ENCODE measurements at places on chromosomes 6 and 20.

DNA sequence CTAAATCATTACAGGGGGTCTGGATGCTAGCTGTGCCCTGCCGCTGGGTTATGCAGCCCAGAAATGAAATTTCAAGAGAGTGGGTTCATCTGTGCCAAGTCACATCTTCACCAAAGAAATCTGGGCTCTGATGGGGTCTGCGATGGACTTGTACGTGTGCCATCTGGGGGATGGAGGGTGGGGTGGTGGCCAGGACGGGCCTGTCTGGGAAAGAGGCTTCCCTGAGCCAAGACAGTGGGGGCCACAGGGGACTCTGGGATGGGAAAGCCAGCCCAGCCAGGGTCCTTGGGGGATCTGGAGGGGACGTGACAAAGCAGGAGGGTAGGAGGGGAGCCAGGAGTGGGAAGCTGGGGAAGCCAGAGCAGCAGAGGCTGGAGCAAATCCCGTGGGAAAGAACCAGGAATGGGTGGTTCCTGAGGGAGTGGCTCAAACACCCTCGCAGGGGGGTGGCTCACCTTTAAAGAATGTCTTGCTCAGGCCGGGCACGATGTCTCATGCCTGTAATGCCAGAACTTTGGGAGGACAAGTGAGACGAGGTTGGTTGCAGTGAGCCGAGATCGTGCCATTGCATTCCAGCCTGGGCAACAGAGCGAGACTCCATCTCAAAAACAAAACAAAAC lies 36.3 kb upstream of the SULF2 start:
- no peak for DNase-seq

DNA sequence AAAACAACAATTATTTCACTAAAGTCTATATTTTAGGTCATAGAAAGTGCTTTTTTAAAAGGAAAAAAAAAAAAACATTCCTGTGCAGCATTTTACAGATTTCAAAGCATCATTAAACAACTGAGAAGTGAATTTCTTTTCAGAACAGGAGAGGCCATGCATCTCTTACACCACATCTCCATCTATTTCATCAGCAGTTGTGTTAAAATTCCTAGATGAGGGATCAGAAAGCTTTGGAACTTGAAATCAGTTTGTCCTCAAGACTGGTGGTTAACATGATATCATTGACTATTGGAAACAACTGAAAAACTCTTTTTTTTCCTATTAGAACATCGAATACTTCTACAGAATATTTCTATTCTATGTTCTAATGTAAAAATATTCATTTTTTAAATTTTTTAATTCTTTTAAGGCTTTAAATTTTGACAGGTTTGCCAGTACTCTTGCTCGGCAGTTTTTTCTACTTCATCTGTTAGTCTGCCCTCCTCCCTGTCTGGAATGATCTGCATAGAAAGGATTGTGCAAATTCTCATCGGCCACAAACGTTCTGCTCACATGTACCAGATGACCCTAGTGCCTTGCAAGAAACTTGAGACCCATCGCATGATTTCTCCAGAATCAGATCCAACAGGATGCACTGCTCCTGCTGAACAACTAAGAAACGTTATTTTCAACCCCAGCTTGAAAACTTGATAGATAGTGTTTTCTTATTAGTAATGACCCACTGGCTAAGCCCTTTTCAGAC lies 411.0 kb upstream of the AGPAT4 start:
- DNase-seq = no peak

GRCh38 chr20:62662422-62662821 lies 20.1 kb downstream of the SLCO4A1 start:
- no peak for DNase-seq

DNA sequence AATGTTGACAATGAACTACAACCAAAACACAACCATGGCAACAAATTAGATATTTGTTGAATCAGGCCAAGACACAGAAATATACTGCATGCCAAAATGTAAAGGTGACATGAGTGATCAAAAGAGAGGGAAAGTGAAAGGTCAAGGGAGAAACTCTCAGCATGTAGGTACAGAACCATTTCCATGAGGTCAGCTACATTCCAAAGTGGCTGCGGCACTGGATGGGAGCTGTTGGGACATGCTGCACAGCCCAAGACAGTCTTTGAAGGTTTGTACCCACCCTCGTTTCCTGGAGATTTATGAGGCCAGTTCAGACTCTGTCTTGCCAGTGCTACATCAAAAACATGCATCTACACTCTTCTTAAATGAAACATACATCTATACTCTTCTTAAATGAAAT lies 579.9 kb downstream of the BMP2 start:
- no peak for DNase-seq

GRCh38 chr6:43127877-43128276 lies 43.2 kb upstream of the SRF start:
- no peak for DNase-seq

GRCh38 chr20:16279320-16279719 lies 293.9 kb downstream of the KIF16B start:
- no peak for DNase-seq

Data from esophagus squamous epithelium (tissue), 5 donors.